ENCODE measurements at places on chromosomes 3 and 15. TPM values are rescaled to one million over a fixed set of nuclear protein-coding genes. Genes with fewer than 3 reads are reported as not detected.

NMNAT3 gene
- 73.6 TPM for total RNA-seq

CD200R1 gene
- not detected for total RNA-seq

ATP13A4 gene
- total RNA-seq: not detected

MORC1 gene
- total RNA-seq: not detected

BCL2A1 gene
- not detected for total RNA-seq

Measured in Caki2 (cell line).